ENCODE measurements at places on chromosomes 5 and 9.

- no peak overlapping the region for H3K4me3 ChIP-seq
- DNase-seq: no peak
- H3K27ac ChIP-seq: no peak overlapping the region
Measured at GRCh38 chr9:94178927-94179326, 80.2 kb upstream of the ZNF169 start.

- no peak for DNase-seq
- H3K27me3 ChIP-seq: no peaks in the 10 kb centered on the region
- H3K27ac ChIP-seq: no peak overlapping the region
- peaks cover 26% of the 10 kb centered on the region for H3K4me1 ChIP-seq
- H3K4me3 ChIP-seq: no peak overlapping the region
Measured at GRCh38 chr9:109101810-109102209, 17.9 kb downstream of the TMEM245 start.

DNA sequence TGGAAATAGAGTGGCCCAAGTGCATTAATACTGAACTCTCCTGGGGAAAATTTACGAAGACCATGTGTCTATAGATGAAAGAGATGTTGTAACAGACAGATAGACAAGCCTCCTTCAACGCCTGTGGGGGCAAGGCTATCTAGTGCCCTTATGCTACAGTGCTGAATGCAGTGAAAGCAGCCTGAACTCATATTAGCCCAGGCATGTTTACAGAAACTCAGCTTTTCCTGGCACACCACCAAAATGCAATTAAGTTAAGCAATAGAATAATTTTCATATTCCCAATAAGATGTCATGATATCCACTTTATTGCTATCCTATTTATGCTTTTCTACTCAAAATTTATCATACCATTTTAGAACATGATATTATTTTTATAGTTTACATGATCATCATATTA lies 277.0 kb downstream of the DIRAS2 start:
- H3K4me1 ChIP-seq: no peaks in the 10 kb centered on the region
- H3K4me3 ChIP-seq: no peak overlapping the region
- H3K27me3 ChIP-seq: no peaks in the 10 kb centered on the region
- no peaks in the 10 kb centered on the region for H3K36me3 ChIP-seq
- no peak overlapping the region for H3K27ac ChIP-seq

- no peak overlapping the region for H3K4me3 ChIP-seq
- no peaks in the 10 kb centered on the region for H3K4me1 ChIP-seq
- H3K36me3 ChIP-seq: no peaks in the 10 kb centered on the region
- no peak overlapping the region for H3K27ac ChIP-seq
Measured at GRCh38 chr5:126354012-126354857, 69.0 kb upstream of the GRAMD2B start.

- no peak overlapping the region for H3K4me3 ChIP-seq
- peaks cover 7% of the 10 kb centered on the region for H3K4me1 ChIP-seq
- no peaks in the 10 kb centered on the region for H3K27me3 ChIP-seq
- no peak overlapping the region for H3K27ac ChIP-seq
Measured at GRCh38 chr9:92191801-92192200, 76.6 kb upstream of the SPTLC1 start.

DNA sequence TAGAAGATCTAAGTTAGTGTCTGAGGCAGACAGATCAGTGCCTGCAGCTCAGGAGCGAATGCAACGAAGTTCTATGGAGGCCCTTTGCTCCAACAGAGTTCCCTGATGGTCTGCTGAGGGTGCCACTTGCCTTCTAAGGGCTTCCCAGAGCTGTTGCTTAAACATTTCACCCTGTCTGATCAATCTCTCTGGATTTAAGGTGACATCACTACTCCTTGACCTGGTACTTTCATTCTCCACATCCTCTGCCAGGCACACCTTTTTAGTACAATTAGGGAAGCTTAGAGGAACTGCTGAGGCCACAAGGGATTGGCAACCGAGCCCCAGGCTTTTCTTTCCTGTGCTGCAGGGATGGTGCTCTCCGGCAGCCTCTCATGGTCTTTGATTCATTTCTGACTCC lies 94.2 kb upstream of the IFNK start:
- no peak overlapping the region for H3K27ac ChIP-seq
- H3K4me1 ChIP-seq: no peaks in the 10 kb centered on the region
- H3K36me3 ChIP-seq: no peaks in the 10 kb centered on the region

DNA sequence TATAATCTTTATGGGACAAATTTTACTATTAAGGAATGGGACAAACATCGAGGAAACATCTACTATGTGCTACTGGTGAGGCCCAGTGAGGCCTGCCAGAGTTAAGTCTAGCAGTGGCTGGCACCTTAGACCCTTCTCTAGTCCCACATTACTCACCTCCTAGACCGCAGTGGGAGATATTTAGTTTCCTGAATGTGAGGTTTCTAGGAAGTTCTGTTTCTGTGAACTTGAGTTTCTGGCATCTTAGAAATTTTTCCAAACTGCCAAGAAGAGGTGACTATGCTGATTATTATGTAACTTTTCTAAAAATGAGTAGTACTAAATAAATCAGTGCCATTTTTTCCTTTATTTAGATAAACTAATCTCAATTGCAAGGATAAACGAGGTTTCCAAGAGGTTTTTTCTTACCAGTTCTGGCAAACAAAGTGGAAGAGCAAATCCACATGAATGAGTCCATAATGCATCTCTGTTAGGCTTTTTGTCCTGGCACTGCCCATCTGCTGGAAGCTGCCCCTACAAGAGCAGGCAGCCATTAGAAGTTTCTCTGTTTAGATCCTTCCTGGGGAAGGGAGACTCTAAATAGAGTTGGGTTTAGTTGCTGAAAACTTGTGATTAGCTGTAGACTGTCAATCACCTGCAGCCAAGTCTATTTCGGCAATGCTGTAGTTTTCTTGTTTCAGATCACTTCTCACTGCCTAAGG lies 348.7 kb downstream of the MAN2A1 start:
- H3K36me3 ChIP-seq: no peaks in the 10 kb centered on the region
- no peaks in the 10 kb centered on the region for H3K4me1 ChIP-seq
- no peak overlapping the region for H3K4me3 ChIP-seq
- H3K27me3 ChIP-seq: no peaks in the 10 kb centered on the region
- DNase-seq: no peak

GRCh38 chr5:140672455-140673186 lies 755 bp downstream of the DND1 start:
- no peaks in the 10 kb centered on the region for H3K4me1 ChIP-seq
- DNase-seq: no peak

DNA sequence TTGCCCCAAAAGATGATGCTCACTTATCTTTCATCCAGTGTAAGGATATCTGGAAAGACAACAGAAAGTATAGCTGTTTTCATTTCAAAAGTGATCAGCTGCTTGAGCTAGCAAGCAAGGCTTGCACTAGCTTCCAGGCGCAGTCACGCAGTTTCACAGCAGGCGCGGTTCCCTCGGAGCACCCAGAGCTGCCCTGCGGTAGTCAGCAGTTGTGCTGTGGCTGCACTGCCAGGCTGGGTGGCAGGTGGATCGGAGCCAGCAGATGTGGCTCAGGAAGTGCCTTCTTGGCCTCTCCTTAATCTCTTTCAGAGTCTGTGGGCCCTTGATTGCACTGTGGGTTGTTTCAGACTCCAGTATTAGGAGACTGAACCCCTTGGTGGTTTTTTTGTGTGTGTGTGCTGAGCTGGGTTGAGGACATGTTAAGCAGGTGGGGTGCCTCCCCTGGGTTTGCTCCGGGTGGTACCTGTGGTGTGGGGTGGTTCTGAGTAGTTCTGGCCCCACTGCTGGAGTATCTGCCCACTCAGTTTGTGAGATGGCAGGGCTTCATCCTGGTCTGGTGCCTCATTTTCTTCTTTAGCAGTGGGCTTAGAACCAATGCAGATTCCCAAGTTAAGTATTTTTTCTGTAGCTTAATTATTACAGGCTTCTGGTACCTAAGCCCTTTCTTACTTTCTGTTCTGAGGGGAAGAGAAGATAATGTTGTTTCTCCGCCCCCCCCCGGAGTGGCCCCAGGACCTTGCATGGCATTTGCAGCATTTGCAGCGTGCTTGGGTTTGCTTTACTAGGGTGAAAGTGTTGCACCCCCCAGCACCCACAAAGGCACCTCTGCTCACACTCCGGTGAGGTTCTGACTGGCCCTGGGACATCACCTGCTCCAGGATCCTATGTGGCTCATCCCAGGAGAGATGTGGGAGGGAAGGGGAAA lies 16.4 kb downstream of the TENT4A start:
- H3K27me3 ChIP-seq: no peaks in the 10 kb centered on the region
- H3K4me3 ChIP-seq: no peak overlapping the region
- no peaks in the 10 kb centered on the region for H3K36me3 ChIP-seq
- no peak for DNase-seq
- H3K4me1 ChIP-seq: peaks cover 45% of the 10 kb centered on the region

GRCh38 chr5:9089893-9090292 lies 456.0 kb downstream of the SEMA5A start:
- no peak overlapping the region for H3K4me3 ChIP-seq
- no peak for DNase-seq
- no peaks in the 10 kb centered on the region for H3K36me3 ChIP-seq
- H3K4me1 ChIP-seq: no peaks in the 10 kb centered on the region

DNA sequence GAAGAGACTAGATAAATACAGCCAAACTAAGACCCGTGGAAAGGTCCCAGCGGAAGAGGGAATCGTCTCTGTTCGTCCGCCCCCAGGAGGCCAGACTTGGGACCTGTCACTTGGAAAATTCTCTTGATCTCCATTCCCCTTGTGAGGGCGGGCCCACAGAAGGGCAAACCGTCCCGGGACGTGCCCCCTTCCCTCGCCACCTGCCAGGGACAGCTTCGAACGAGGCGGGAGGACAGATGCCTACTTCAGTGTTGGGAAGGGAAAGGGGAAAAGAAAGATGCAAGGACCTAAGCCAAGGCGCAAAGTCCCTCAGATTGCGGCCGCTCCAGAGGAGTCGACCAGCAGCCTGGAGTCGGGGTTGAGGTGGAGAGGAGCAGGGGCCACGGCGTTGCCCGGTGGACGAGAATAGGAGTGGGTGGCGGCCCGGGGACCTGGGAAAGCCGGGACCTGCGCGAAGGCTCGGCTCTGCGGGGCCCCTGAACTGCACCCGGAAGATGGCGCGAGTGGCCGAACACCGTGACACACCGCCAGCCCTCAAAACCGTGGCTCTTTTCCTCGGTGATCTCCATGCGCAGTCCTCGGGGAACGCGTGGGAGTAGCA lies 4.4 kb upstream of the EBF1 start:
- H3K4me1 ChIP-seq: peaks cover 71% of the 10 kb centered on the region
- peak; percentile 41 for DNase-seq
- no peaks in the 10 kb centered on the region for H3K36me3 ChIP-seq
- H3K27me3 ChIP-seq: no peaks in the 10 kb centered on the region
- H3K27ac ChIP-seq: no peak overlapping the region

DNA sequence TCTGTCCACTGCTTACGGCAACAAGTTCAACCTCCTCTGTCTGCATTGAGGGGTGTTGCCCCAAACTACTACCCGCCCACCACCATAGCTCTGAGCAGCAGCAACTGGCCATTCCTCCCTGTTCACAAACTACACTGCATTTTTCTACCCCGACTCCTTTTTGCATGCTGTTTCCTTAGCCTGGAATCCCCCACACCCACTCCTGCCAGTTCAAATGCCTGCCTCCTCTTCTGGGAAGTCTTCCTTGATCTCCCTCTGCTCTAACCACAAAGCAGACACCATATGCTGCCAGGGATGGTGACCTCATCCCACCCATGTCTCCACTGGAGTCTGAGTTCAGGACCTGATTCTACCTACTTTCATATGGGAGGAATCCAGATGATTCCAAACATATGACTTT lies 13.3 kb downstream of the ALDH1B1 start:
- no peaks in the 10 kb centered on the region for H3K4me1 ChIP-seq
- no peaks in the 10 kb centered on the region for H3K36me3 ChIP-seq
- no peak for DNase-seq
- H3K4me3 ChIP-seq: no peak overlapping the region
- H3K27me3 ChIP-seq: no peaks in the 10 kb centered on the region
- H3K27ac ChIP-seq: no peak overlapping the region

- no peak for DNase-seq
- H3K4me1 ChIP-seq: peaks cover 9% of the 10 kb centered on the region
- H3K27ac ChIP-seq: no peak overlapping the region
- H3K4me3 ChIP-seq: no peak overlapping the region
- no peaks in the 10 kb centered on the region for H3K27me3 ChIP-seq
- no peaks in the 10 kb centered on the region for H3K36me3 ChIP-seq
Measured at GRCh38 chr5:150574818-150575547, 65.5 kb upstream of the SYNPO start.

DNA sequence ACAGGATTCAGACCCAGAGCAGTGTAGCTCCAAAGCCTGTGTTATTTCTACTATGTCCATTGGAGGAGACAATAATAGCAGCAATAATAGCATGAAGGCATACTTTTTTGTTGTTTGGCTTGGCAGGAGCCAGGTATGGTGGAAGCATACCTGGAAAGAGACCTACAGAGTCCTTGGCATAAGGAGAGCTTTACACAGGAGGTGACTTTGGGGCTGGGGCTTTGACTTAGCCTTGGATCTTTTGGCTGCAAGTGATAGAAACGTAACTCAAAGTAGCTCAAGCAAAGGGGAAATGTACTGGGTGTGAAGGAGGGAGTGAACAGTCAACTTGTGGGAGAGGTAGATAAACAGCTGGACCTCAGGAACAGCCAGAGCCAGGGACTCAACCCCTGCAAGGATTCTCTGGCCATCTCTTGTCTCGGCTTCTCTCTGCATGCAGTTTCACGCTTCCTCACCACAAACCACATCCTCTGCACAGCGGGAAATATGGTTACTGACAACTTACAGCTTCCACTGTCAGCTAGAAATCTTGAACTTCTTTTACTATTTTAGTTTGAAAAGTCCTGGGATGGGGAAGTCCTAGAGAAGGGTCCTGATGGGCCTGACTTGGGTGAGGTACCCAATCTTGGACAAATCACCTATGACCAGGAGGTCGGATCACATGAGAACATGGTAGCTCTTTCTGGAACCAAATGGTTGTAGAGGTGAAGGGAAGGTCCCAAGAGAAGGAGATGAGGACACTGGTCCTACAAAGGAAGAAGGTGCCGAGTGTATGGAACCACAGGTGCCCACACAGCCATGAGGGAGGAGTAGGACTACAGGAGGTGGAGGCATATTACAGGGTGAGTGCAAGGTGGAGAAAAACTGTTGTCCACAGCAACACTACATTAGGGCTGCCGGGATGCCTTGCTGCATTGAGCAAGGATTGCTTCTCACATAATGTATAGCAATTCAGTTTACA lies 47.0 kb upstream of the TGFBR1 start:
- H3K36me3 ChIP-seq: no peaks in the 10 kb centered on the region
- no peaks in the 10 kb centered on the region for H3K27me3 ChIP-seq
- DNase-seq: peak; percentile 82
- H3K27ac ChIP-seq: peak overlapping the region; percentile 98
- peak overlapping the region; percentile 55 for H3K4me3 ChIP-seq

DNA sequence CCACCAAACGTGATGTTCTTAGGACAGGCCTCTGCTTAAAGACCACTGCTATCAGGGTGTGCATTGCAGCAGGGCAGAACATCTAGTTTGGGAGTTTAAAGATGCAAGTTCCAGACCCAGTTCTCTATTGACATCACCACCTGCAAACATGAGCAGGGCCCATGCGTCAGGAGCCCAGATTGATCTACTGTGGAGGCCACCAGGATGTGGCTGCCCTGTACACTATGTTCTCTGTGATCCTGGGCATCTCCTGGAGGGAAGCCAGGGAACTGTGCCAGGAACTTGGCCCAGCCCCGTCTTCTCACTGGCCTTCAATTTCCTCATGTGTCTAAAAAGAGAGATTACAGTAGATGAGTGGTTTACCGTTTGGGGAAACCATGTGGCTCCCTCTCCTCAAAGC lies 87.1 kb downstream of the PDE6A start:
- no peak overlapping the region for H3K27ac ChIP-seq
- H3K4me1 ChIP-seq: no peaks in the 10 kb centered on the region
- DNase-seq: no peak
- H3K36me3 ChIP-seq: no peaks in the 10 kb centered on the region
- no peaks in the 10 kb centered on the region for H3K27me3 ChIP-seq

GRCh38 chr5:114859438-114859735 lies 310.3 kb downstream of the TRIM36 start:
- no peaks in the 10 kb centered on the region for H3K36me3 ChIP-seq
- H3K27ac ChIP-seq: no peak overlapping the region
- H3K4me3 ChIP-seq: no peak overlapping the region
- no peaks in the 10 kb centered on the region for H3K27me3 ChIP-seq
